ENCODE measurements at places on chromosomes 5 and 9.

GRCh38 chr9:90343991-90344390, 298.6 kb downstream of the DIRAS2 start:
- no peak for DNase-seq

- no peak for DNase-seq
Measured at GRCh38 chr5:169701910-169702451, 64.9 kb downstream of the DOCK2 start.

DNA sequence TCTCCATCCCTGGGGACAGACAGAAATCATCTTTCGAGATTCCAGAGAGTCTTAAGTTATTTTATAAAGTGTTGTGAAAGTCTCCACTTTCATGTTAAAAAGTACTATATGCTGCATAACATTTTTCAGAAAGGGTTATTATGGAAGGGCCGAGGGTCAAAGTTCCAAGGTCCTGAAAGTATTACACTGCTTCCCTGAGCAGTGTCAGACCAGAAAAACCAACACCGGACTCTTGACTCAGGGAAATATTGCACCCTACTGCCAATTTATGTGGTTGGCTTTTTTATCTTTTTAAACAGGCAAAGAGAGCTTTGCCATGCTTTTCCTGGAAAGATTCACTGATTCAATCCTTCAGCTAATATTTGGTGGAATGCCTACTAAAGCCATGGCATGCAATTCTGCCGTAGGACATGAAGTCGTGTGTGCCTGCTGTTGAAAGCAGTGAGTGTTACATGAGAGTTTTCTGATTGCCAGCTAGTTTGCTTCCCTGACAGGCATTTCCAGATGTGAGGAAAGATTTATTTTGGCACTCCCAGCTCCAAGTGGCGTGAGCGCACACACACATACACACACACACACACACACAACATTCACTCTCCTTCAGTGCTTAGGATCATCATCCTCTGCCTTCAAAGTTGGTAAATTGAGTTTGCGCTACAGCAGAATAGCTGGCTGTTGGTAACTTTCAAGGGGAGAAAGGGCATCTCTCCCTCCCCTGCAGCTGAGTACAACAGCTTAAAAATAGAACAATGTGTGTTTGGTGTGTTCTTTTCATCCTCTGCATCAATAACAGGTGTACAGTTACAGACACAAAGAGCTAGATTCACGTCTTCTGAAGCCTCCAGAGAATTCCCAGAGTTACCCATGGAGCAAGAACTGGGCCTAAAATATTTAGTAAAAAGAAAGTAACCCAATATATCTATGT, 45.6 kb downstream of the SLC1A3 start:
- no peak for DNase-seq

DNA sequence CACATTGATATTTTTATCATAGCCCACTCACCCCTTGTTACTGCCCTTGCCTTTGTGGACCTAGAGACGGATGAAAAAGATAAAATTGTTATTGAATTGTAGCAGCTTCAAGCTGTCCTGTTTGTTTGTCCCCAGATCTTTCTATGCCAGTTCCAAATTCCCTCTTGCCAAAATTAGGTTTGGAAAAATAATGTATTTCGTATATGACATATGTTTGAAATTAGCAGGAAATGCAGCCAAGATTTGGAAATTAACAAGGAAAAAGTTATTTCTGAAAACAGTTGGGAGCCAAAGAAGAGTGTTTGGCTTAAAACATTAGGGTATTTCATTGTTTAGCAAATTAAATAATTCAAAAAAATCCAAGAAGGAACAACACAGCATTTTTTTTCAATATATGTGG, 33.5 kb downstream of the SPATA31D1 start:
- DNase-seq = no peak

GRCh38 chr5:53010814-53011213, 21.7 kb downstream of the ITGA2 start:
- no peak for DNase-seq

GRCh38 chr9:78533500-78533899, 236.6 kb downstream of the PSAT1 start:
- DNase-seq = no peak

Data from stimulated activated CD8-positive, alpha-beta memory T cell treated with anti-CD3 and anti-CD28 coated beads, Interleukin-15, amount 100 ng/mL, for 4 hours (primary cell).